Endothelial cell (in vitro differentiated cells): ENCODE measurements at places on chromosomes 6 and 20.

DNA sequence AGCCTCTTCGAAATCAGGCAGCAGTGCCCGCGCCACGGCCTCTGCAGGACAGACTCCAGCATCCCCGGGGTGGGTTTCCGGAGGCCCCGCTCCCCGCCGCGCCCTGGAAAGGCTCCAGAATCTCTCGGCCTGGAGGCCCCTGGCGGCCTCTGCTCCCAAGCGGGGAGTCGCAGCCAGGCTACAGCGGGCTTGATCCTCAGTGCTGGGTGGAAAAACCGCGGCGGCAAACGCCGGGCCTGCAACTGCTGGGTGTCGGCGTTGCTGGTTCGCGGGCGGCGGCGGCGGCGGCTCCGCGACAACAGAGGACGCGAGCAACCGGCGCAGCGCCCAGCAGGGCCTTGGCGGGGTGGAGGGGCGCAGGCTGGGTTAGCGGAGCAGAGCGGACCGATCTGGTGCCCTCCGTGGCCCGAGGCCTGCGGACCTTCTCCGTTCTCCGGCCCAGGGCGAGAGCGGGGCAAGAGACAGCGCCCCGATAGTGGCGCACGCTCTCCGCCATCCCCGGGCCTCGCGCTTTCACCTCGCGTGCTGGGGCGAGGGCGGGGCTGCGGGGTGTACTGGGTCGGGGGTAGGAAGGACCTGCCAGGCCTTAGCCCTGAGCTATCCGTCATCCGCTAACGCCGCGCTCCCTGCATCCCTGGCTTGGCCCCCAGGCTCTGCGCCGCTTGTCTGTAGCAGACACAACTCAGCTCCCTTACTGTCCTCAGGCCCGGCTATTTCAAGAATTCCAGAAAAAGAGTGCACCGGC, 3.4 kb upstream of the ZNF292 start:
- peak; percentile 58 for DNase-seq

GRCh38 chr6:75946146-75946831, 126.2 kb downstream of the IMPG1 start:
- no peak for DNase-seq

DNA sequence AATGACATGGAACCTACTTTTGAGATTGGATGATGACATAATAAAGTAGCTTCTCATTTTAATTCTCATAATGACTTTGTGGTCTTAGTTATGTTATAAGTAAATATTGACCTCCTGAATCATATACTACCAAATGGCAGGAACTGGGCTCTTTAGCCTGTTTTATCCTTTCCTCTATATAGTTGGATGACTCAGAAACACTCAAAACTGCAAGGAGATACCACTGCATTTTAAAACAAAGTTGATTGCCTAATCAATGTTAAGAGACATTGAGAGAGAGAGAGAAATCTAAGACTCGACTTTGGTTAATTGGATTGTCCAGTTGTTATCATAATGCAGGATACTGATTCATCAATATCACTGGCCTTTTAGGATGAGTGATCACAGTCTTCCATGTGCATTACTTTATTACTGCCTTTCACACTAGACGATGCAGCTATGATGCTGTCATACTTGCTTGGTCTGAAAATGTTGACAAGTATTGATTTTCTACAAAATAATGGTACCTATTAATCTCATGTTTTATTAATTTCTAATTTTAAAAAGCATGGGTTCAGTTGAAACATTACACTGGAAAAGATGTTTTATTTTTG, 320.0 kb downstream of the NKAIN2 start:
- DNase-seq, result no peak

- DNase-seq, result no peak
Measured at GRCh38 chr6:32845384-32845884, 1.6 kb upstream of the PSMB8 start.
